WTC11 (cell line): ENCODE measurements at places on chromosomes 12 and 14. TPM values are rescaled to one million over a fixed set of nuclear protein-coding genes. Genes with fewer than 3 reads are reported as not detected.

CATSPERB gene
- total RNA-seq, result 0.11 TPM in 2 of 3 replicates, not detected in the other

HSPB8 gene
- total RNA-seq, result 6.7 to 7.6 TPM (median 7.6 TPM) in 3 replicates

AMN gene
- total RNA-seq, result 2.4 to 3.0 TPM (median 2.8 TPM) in 3 replicates

GPRC5A gene
- total RNA-seq, result 1.1 to 1.3 TPM (median 1.3 TPM) in 3 replicates

DNA sequence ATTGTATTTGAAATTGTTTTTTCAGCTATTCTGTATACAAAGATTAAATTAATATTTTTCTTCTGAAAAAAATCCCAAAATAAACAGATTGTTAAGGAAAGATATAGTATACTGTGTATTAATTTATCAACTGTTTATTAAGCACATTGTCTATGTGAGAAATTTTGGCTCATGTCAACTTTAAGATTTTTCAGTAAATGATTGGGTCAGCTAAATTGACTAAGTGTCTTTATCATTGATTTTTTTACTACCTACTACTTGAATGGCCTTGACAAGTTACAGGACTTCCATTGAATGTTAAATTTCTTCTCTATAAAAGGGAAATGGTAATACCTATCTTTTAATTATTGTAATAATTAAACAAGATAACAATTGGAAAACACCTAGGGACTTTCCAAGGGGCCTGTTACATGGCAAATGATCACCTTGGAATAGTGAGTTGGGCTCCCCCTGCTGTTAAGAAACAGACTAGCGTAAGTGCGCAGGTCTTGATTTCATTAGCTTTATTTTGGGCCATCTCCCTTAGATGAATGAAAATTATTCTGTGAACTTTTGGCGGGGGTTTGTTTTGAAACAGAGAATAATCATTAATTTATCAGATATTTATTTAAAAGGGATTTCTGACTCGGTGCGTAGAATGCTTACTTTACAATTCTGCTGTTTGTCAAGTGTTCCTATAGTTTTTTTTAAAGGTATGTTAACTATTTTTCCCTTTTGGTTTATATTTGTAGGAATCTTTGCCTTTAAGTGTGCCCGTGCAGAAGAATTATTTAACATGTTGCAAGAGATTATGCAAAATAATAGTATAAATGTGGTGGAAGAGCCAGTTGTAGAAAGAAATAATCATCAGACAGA, 14.5 kb upstream of the CCT2 start:
- peak; percentile 60 for DNase-seq
